ENCODE measurements at places on chromosomes 13 and 19. TPM values are rescaled to one million over a fixed set of nuclear protein-coding genes. Genes with fewer than 3 reads are reported as not detected.

Gene PRSS57
- not detected for total RNA-seq

DNA sequence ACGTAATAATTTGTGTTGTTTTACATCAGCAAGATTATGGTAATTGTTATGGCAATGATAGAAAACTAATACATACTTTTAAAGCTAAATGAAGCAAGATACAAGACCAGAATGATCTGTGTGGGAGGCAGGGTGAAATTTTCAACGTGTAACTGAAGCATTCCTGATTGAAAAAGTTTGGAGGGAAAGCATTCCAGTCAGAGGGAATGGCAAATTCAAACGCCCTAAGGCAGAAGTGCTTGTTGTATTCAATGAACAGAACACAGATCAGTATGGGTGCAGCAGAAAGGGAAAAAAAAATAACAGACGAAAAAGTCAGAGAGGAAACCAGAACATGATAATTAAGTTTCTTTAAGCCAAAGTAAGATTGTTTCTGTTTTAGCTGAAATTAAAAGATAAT is 928.5 kb upstream of the SLITRK1 start:
- H3K36me3 ChIP-seq, result no peaks in the 10 kb centered on the region
- no peaks in the 10 kb centered on the region for H3K4me1 ChIP-seq
- no peaks in the 10 kb centered on the region for H3K27me3 ChIP-seq

DNA sequence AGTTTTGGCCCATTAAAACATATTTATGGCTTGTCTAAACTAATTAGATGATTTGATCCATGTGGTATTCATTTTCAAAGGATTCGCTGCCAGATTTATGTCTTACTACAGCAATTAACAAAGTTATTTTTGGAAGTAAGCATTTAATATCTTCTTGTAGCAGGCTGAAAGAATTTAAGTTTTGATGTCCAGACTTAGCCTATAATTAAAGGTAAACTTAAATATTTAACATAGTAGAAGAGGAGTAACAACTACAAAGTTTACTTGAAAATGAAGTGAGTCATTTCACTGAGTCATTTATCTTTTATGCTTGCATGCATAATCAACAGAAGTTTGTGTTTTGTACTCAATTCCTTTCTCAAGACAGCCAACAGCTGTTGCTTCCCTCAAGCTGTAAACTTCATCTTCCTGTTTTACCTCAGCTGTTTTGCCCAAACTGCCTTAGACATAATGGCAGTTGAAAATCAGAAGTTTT is 58.1 kb downstream of the EDNRB start:
- H3K4me3 ChIP-seq, result no peak overlapping the region
- H3K4me1 ChIP-seq, result no peaks in the 10 kb centered on the region
- H3K27me3 ChIP-seq, result no peaks in the 10 kb centered on the region
- DNase-seq, result no peak
- no peak overlapping the region for H3K27ac ChIP-seq
- H3K36me3 ChIP-seq, result no peaks in the 10 kb centered on the region

DNA sequence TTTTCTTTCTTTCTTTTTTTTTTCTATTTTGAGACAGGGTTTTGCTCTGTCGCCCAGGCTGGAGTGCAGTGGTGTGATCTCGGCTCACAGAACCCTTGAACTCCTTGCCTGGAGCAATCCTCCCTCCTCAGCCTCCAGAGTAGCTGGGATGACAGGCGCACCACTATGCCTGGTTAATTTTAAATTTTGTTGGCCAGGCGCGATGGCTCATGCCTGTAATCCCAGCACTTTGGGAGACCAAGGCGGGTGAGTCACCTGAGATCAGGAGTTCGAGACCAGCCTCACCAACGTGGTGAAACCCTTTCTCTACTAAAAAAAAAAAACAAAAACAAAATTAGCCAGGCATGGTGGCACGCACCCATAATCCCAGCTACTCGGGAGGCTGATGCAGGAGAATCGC is 8.7 kb upstream of the SBNO2 start:
- no peaks in the 10 kb centered on the region for H3K27me3 ChIP-seq
- no peak for DNase-seq
- H3K27ac ChIP-seq, result no peak overlapping the region
- peaks cover 10% of the 10 kb centered on the region for H3K4me1 ChIP-seq
- no peaks in the 10 kb centered on the region for H3K36me3 ChIP-seq

Measured in ascending aorta (tissue), 2 donors.